ENCODE measurements at places on chromosomes 11 and 22. TPM values are rescaled to one million over a fixed set of nuclear protein-coding genes. Genes with fewer than 3 reads are reported as not detected.
A peak's percentile ranks its signal among the peaks of the same experiment; 100 is the strongest.

The KIF18A gene
- total RNA-seq = 3.5 TPM

The GGT1 gene
- 22.9 TPM for total RNA-seq

The RFPL3 gene
- not detected for total RNA-seq

The RAG2 gene
- not detected for total RNA-seq

The PES1 gene
- 47.6 TPM for total RNA-seq

The PHETA2 gene
- 7.6 TPM for total RNA-seq

The PNPLA3 gene
- 1.3 TPM for total RNA-seq

The LMNTD2 gene
- total RNA-seq = 10.1 TPM

The SLC6A5 gene
- total RNA-seq = not detected

- no peak for DNase-seq
Measured at GRCh38 chr11:63603180-63603518, 11.1 kb downstream of the PLAAT3 start.

GRCh38 chr22:30393322-30393680, 3.5 kb upstream of the SEC14L2 start:
- no peak for DNase-seq

- no peak for DNase-seq
Measured at GRCh38 chr11:123745764-123746451, 4.4 kb upstream of the ZNF202 start.

- DNase-seq = no peak
Measured at GRCh38 chr11:112096194-112096593, 9.5 kb downstream of the SDHD start.

DNA sequence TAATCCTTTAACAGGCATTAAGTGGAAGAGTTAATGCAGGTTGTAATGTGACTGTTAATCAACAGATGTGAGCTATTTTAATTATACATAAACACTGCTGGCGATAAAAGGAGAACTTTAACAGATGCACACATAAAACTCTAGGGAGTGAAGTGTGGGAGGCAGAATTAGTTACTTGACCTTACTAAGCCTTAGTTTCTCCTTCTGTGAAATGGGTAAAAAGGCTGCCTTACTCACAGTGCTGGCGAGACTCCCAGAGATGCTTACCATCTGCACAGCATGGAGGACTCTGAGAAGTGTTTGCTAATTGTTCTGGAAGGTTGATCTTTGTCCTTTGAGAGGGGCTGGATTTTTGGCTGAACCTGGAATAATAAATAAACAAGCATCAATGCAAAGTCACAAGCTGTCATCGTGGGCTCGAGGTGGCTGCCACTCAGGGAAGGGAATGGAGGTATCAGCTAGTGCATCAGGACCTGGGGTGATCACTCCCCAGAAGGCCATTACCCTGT, 58.6 kb upstream of the MPEG1 start:
- no peak for DNase-seq

DNA sequence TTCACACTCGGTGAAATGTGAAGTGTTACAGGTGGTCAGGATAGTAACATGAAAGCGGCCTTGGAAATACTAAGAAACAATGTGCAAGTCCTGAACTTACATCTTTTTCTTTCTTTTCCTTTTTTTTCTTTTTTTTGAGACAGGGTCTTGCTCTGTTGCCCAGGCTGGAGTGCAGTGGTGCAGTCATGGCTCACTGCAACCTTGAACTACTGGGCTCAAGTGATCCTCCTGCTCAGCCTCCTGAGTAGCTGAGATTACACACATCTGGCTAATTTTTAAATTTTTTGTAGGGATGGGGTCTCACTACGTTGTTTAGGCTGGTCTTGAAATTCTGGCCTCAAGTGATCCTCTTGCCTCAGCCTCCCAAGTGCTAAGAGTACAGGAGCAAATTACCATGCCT, 252.6 kb downstream of the SWAP70 start:
- DNase-seq = no peak

- no peak for DNase-seq
Measured at GRCh38 chr11:68593441-68593840, 90.9 kb upstream of the GAL start.

- DNase-seq = no peak
Measured at GRCh38 chr11:36417154-36417553, 92.9 kb downstream of the TRAF6 start.

DNA sequence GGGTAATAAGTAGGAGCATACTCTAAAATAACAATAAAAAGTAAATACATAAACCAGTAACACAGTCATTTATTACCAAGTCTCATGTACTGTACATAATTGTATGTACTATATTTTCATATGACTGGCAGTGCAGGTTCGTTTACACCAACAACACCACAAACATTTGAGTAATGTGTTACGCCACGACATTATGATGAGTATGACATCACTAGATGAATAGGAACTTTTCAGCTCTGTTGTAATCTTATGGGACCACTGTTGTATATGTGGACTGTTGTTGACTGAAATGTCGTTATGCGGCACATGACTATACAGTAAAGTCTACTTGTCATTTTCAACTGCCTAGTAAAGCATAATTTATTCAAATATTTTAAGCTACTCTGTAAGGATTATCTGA, 18.6 kb downstream of the KIF18A start:
- DNase-seq = no peak

- DNase-seq = no peak
Measured at GRCh38 chr11:70381350-70381749, 17.0 kb upstream of the CTTN start.

DNA sequence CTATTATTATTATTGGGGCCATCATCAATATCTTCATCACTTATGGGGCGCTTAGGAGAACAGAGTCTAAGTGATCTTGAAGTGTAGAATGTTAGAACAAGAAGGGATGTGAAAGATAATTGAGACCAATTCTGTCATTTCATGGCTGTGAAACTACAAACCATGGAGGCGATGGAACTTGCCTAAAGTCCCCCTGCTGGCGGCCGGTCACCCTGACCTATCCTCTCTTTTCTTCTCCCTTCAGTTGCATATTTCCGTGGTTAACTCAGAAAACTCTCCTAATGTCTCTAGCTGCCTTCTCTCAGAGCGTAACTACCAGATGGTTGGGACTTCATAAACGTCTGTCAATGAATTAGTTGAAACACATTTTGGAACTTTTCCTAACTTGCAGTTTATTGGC, 6.6 kb upstream of the OR4B1 start:
- no peak for DNase-seq

DNA sequence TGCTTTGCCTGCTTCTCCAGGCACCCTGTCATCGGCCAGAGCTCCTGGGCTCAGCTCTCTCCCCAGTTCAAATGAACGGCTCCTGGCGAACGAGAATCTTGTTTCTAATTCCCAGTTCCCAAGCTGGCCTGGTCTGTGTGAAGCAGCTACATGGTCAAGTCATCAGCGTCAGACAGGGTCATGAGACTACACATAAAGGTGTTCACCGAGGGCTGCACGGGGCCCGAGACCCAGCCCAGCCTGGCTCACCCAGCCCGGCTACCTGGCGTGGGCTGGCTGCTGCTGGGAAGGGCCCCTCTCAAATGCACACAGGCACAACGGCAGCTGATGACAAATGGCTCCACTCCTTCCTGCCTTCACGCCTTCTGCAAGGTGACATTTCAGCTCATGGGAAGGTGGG, 14.6 kb upstream of the CELSR1 start:
- peak; percentile 19 for DNase-seq

GRCh38 chr11:96614846-96615245, 225.0 kb downstream of the JRKL start:
- no peak for DNase-seq

DNA sequence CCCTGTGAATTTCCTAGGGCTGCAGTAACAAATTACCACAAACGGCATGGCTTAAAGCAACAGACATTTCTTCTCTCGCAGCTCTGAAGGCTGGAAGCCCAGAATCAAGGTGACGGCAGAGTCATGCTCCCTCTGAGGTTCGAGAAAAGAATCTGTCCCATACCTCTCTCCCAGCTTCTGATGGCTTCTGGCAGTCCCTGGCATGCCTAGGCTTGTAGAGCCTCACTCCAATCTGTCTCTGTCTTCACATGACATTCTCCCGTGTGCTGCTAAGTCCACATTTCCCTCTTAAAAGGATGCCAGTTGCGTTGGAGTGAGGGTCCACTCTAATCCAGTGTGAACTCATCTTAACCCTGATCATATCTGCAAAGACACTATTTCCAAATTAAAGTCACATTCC, 116.2 kb downstream of the NECTIN1 start:
- DNase-seq = no peak

DNA sequence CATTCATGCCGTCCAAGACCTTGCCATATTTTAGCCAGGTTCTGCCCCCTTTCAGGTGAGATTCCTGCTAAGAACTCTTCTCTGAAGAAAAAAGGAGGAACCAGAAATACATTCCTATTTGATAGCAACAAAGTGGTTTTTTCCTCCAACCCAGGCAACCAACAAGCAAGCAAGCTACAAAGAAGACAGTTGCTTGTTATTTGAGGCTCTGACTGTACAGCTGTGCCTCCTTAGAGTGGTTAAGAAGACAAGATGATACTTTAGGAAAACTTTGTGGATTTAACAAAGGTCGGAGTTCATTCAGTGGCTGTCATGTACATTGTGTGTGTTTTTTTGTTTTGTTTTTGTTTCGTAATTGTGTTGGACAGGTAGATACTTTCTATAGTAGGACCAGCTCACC, 21.7 kb downstream of the TEAD1 start:
- no peak for DNase-seq

DNA sequence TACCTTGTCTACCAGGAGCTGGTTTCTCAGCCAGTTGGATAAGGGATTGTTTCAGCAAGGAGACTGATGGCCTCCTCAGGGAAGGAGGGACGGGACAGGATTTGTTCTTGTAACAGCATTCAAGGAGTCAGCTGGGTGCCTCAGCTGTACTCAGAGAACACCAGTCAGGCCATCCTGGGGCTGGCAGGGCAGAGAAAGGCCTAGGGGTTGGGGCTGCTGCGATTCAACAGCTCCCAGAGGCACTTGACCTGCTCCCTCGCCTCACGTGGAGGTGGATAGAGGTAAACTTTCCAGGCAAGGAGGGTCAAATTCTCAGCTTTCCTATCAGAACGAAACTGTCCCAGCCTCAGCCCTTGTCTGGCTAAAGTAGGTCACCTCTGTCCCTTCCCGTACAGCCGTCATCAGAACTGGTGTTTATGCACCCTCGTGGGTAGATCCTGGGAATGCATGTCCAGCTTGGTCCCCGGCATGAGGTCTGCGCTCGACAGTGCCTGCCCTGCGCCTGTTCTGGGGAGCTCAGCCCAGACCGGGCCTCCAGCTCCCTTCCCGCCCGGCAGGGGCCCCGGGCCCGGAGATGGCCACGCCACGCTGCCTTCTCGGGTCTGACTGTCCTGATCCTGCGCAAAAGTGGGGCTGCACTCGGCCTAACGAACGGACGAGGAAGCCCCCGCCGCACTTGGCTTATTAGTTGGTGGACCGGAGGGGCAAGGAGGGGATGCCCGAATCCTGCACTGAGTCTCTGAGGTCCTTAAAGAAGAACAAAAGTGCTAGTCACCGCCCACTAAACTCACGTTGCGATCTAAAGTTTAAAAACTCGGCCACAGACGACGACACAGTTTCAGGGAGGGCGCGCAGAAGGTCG, 762 bp upstream of the CCDC134 start:
- peak; percentile 84 for DNase-seq

DNA sequence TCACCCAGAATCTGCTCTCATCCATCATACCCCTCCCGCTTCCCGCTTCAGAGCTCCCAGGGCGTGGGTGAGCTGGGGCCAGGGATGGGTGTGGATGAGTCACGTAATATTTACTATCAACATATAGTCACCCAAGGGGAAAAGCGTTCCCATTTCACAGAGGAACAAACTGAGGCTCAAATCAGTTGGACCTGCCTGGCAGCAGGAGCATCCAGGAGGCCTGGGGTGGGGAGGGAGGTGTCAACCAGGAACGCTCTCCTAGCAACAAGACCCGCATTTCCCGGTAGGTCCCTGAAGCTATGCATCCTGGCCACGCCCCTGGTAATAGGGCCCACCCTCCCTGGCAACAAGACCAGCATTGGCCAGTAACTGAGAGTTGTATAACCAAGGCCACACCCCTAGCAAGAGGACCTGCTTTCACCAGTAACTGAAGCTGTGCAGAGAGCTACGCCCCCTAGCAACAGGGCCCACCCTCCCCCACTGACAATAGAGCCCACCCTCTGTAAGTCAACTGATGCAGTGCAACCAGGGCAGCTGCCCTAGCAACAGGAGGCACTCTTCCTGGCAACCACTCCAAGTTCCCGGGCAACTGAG, 32.7 kb upstream of the TXNRD2 start:
- DNase-seq = no peak

- no peak for DNase-seq
Measured at GRCh38 chr22:40328546-40329456, 17.5 kb upstream of the ADSL start.

GRCh38 chr11:64539239-64539638, 51.8 kb upstream of the SLC22A12 start:
- DNase-seq = peak; percentile 39

DNA sequence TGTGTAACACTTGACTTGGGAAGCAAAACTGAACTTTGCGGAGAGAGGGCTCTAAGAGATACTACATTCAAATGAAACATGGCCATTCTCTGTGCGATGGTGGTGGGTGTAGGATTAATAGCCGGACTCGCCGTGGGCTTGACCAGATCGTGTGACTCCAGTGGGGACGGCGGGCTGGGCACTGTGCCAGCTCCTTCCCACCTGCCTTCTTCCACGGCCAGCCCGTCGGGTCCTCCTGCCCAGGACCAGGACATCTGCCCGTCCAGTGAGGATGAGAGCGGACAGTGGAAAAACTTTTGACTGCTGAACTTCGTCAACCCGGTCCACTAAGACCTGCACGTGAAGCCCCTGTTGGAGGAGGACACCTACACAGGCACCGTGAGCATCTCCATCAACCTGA, 137.4 kb downstream of the OR4C45 start:
- no peak for DNase-seq

DNA sequence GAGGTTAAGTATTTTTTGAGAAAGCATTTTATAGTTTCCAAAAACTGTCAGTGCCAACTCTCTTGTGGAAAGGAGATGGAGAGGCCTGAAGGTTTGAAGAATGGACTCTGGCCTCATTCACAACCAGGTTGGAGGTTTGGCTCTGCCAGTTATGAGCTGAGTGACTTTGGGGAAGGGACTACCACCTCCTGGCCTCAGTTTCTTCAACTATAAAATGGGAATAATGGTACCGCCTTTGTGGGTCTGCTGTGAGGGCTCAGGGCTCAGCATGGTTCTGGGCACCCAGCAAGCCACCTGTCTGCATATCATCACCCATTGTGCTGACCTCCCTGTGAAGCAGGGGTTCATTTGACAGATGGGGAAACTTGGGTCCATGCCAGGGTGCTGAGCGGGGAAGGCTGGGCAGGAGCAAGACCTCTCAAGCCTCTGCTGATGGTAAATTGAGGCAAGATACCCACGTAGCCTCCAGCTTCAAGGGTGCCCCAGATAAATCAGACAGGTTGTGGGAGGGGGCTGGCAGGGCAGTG, 3.5 kb upstream of the LIF start:
- no peak for DNase-seq

Measured in spleen (tissue), 13 donors.